ENCODE measurements at places on chromosomes 12 and 14.

DNA sequence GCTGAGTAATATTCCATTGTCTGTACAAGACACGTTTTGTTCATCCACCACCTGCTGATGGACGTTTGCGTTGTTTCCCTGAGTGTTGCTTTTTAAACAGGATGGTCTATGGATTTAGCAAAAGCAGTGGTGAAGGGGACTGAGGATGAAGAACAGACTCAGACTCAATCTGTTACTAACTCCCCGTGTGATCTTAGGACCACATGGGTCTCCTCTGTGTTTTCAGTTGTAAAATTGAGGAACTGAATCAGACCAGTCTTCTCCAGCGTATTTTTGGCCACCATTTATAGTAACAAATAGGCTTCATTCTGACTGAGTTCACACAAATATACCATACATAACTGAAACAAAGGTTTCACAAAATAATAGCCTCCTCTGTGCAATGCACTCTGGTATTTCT, 85.6 kb downstream of the FOXN3 start:
- DNase-seq, result no peak

GRCh38 chr14:48111151-48111550, 435.7 kb upstream of the MDGA2 start:
- no peak for DNase-seq

DNA sequence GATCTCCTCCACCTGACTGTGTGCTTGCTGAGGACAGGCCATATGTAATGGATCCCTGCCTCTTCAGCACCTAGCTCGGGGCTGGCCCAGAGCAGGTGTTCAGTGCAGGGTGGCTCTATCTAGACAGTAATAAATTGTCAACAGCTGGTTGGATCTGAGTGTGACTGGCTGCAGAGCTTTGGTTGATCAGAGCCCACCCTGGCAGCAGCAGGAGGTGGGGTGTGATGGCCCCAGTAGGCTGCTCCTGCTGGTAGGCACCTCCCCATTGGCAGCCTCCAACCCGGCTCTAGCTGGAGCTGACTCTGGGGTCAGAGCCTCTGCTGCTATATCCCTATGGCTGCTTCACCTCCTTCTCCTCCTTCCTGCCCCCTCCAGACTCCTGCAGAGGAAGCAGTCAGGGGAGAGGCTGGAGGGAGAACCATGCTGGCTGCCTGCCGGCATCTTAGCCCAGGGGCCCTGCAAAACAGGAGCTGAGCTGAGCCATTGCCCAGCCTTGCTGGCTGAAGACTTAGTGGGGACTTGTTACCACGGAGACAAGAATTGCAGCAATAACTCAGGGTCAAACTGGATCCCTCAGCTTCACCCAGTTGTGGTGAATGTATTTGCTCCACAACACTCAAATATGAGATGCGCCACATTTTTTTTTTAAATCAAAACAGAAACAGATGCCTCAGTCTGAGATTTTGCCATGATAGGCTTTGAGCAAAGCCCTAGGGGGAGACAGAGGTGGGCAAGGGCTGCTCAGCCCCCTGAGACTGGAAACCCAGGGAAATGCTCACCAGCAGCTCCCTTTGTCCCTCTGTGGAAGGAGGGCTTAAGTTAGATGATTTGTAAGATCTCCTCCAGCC, 22.2 kb downstream of the TMEM63C start:
- no peak for DNase-seq

GRCh38 chr14:30118992-30119640, 191.5 kb upstream of the PRKD1 start:
- DNase-seq, result no peak

DNA sequence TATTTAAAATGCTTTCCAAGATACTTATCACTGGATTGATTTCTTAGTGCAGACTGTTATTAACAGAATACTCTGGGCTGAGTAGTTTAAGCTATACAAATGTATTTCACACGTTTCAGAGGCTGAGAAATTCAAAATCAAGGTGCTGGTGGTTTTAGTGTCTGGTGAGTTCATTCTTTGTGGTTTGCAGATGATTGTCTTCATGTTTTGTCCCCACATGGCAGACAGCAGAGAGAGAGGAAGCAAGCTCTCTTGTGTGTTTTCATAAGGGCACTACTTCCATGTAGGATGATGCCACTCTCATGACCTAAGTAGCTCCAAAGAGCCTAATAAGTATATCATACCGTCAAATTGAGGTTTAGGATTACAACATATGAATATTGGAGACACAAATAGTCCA, 1348.9 kb upstream of the FLRT2 start:
- no peak for DNase-seq

DNA sequence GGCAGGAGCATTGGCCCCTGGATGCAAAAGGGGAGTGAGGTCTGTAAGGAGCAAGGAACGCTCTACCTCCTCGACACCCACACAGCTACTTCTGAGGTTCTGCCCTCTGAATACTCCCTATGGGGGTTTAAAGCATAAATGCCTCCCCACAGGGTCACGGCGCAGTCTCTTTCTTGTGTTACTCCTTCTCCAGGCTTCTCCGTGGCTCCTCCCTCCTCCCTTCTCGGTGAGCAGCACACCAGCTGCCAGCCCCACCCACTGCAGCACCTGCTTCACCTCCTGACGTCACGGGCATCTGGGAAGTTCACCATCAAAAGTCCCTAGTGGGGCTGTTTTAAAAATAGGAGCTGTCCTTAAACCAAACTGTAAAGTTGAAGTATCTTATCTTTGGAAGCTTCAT, 67.3 kb downstream of the SPTB start:
- DNase-seq, result no peak

DNA sequence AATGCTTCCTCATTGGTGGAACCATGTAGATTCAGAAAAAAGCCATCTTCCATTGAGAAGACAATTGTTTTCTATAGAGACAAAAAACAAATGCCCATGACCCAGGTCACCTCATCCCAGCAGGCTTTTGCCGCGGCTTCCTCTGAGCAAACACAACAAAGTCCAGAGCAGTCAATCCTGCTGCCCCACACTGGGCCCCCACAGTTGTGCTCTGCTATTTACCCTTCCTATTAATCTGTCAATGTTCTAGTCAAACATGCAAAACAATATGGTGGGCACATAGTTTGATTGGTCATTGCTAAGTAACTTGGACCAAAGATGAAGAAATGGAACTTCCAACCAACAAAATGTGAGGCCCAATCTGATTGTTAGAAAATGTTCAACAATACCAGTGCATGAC, 20.7 kb downstream of the C12orf42 start:
- no peak for DNase-seq

GRCh38 chr12:45907955-45908354, 82.4 kb downstream of the SCAF11 start:
- DNase-seq, result no peak

DNA sequence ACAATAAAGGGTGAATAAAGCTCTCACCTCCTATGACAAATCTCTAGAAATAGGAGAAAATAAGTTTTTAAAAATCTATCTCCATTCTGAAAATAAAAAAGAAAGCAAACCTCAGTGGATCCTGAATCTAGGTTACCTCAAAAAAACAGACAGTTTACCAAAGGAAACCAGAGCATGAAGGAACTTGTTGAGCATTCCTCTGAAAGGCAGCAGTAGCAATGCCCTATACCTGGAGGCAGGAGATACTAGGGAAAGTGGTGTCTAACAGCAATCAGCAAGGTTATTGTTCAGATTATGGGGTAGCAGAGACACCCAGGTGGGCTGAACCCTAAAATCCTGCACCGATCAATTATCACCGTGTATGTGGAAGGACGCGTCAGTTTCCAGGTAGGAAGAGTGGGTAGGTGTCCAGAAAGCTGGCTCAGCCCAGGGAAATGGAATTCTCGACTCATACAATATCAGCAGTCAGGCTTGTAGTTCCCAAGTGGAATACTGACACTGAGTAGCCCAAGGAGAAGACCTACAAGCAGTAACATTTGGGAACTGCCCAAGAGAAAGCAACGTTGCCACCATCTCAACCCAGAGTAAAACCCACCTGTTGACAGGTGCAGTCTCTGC, 128.3 kb downstream of the ST8SIA1 start:
- no peak for DNase-seq

DNA sequence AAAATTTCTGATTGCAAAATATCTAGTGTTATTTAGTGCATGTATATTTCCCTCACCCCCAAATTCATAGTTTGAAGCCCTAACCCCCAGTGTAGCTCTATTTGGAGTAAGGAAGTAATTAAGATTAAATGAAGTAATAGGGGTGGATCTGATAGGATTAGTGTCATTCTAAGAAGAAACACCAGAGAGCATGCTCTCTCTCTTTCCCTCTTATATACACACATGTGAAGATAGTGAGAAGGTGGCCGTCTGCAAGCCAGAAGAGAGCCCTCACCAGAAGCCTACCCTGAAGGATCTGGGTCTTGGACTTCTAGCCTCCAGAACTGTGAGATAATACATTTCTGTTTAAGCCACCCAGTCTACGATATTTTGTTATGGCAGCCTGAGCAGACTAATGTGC, 120.3 kb downstream of the TMEM30B start:
- no peak for DNase-seq

- DNase-seq, result no peak
Observed at GRCh38 chr14:80428171-80428570, 216.9 kb upstream of the DIO2 start.

DNA sequence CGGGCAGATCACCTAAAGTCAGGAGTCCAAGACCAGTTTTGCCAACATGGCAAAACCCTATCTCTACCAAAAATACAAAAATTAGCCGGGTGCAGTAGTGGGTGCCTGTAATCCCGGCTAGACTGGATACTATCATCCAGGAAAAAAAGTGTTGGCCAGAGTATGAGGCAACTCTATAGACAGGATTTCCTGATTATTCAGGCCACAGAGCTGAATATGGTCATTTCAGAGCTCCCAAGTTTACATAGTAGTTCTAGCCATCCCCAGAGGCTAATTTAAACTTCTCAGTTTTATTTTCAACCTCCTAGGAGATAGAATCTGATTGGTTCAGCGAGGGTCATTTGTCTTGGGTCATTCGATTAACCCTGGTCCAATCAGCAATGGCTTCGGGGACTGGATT, 7.3 kb downstream of the RPGRIP1 start:
- DNase-seq, result no peak

GRCh38 chr14:53874704-53875103, 81.9 kb downstream of the BMP4 start:
- DNase-seq, result no peak

DNA sequence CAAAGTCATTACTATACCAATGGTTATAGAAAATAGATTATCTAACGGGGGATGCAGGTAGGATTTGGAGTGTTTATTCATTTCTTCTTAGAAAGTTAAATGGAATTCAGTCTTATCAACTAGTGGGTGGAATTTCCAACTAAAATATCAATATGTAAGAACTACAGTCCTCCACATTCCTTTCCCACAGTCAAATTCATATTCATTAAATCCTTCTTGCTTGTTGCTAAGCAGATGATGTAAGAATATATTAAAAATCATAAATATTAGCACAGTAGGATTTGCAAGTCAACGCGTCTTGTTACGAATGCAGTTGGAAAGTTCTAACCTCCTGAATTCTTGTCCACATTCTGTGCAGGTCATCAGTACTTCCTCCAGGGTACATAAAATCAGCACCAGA, 259.2 kb downstream of the CPNE8 start:
- no peak for DNase-seq

GRCh38 chr12:104784592-104784991, 173.5 kb downstream of the SLC41A2 start:
- DNase-seq, result no peak

DNA sequence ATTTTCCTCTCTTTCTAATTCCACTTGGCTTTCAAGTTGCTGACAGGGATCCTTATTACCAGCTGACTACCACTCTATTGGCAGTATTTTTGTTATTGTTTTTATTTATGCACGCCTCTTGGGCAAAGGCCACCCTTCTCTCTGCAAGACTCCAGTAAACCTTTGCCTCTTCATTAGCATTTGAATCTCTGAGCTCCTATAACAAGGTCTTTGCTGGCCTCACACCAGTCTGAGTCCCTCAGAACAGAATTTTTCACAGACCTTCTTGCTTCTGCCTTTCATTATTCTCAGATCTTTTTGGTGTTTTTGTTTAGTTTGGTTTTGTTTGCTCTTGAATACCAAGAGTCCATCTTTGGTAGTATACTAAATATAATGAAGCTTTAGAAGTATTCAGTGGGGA, 145.9 kb downstream of the PDZRN4 start:
- no peak for DNase-seq

DNA sequence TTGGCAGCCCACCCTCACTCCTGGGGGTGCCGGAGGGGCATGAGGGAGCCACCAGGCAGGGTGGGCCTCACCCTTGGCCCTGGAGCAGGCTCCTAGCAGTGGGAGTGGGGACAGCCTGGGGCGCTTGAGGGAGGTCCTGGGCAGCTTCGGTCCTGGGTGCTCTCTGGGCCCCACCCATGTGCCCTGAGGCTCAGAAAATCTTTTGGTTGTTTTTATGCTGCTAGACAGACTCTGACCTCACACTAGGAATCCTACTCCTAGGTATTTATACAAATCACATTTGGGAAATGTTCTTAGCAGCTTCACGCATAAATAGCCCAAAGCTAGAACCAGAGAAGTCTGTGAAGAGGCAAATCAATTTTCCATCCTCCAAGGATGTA, 10.9 kb upstream of the ULK1 start:
- no peak for DNase-seq

- no peak for DNase-seq
Observed at GRCh38 chr12:102521662-102522277, 41.4 kb upstream of the IGF1 start.

Data from activated CD4-positive, alpha-beta T cell treated with anti-CD3 and anti-CD28 coated beads, Interleukin-2, amount 50 U/mL, for 24 hours (primary cell).